Retina (tissue), 1 donor: ENCODE measurements at places on chromosomes 7 and 10.

- DNase-seq = no peak
Observed at GRCh38 chr10:85047979-85048378, 719.6 kb downstream of the CCSER2 start.

DNA sequence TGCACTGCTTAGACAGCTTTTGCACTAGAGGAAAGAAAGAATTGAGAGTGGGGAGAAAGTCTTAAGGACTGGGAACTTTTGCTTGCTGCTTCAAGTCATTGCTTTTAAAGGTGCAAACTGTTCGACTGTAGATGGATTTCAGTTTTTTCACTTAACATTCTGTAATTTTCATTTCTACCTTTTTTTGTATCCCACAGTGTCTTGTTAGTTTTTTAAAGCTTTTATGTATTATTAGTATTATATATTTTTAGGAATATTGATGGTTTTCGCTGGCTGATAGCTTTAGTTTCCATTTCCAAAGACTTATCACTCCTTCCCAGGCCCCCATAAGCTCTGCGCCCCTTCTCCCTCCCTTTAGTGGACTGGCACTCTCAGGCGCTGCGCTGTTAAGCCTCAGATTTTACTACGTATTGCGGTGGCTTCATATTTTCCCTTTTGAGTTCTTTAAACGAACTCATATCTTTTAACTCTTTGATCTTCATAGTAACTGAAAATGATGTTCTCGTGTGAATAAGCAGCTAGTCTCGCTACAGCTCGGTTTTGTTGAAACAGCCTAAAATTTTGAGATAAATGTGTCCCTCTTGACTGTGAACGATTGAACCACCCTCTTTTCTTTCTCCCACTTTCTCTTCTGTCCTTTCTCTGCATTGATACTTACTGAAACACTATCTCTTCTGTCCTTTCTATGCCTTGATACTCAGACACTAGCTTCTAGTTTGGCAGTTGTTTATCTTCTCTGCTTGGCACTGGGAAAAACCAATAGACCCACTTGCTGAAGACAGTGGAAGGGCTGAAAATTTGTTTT lies 2.5 kb upstream of the ETV1 start:
- no peak for DNase-seq

- peak; percentile 57 for DNase-seq
Observed at GRCh38 chr7:27201580-27202017, 1.7 kb upstream of the HOXA13 start.

DNA sequence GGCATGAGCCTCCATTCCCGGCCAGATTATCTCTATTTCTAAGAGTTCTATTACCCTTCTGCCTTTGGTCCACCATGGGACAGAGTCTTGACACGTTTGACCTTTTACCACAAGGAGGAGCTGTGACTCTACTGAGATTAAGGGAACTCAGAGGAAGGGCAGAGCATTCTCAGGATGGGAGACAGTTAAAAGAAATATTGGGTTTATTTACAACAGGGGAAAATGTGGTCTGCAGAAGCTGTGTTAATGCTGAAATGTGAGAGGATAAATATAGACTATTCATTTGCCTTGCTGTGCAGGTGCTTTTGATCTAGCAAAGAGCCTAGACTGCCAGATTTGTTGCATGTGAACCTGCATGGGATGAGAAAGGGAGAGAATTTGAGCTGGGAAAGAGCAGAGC lies 45.8 kb upstream of the PRSS58 start:
- DNase-seq = no peak

DNA sequence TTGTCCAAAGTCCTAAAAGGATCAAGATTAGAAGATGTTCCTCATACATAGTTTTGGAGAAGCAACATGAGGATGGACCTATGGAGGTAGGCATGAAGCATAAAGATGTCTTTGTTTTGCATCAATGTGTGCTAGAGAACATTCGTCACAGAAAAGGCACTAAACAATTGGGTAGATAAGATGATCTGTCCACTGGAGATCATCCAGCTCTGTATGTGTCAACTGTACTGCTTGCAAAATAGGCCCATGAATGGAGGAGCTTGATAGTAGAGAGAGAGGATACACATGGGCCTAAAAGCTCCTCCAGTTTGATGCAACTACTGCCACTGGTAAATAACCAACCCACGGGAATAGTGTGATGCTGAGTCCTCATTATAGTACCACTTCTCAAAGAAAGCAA lies 286.4 kb upstream of the HGF start:
- DNase-seq = no peak

DNA sequence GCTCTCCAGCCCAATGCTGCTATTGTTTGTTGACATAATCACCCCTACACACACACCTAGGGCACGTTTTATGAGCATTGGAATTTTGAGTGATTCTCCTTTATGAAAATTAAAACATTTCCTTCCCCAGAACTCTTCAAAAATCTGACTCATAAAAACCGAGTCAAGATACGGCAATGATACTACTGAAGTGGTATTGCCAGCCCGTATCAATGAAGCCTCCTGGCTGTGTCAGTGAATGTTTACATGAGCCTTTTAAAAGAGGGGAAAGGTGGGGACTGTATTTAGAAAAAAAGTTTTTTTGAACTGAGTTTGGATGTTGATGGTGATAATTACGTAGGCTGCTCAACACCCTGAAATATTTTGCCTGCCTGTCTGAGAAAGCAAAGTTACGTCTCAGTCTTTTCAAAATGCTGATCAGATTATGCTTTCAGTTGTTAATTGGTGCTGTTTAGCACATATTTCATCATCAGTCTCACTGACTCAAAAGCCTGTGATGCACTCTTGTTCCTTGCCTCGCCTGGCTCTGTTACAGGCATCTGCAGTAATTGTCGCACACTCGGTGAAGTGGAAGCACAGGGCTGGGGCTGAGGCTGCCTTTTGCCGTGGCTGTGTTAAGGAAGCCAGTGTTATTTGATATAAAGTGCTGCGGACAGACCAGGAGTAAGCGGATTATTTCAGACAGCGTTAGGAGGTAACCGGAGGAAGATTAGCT lies 157.4 kb upstream of the TCF7L2 start:
- DNase-seq = peak; percentile 75

DNA sequence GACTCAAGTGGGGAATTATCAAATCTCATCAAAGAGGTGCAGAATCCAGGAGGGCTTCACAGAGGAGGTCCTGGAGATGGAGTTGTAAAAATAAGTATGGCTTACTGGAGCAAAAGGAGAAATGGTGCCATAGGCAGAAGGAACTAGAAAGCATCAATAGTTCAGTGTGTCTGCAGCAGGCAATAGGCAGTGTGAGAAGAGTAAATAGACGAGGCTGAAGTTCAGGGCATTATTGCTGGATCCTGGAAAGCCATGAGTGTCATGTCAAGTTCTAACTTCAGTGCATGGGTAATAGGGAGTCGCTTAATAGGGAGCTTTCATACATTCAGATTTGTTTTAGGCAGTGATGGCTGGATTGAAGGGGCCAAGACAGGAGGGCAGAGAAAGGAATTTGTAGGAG lies 39.3 kb downstream of the CYP26A1 start:
- DNase-seq = no peak

DNA sequence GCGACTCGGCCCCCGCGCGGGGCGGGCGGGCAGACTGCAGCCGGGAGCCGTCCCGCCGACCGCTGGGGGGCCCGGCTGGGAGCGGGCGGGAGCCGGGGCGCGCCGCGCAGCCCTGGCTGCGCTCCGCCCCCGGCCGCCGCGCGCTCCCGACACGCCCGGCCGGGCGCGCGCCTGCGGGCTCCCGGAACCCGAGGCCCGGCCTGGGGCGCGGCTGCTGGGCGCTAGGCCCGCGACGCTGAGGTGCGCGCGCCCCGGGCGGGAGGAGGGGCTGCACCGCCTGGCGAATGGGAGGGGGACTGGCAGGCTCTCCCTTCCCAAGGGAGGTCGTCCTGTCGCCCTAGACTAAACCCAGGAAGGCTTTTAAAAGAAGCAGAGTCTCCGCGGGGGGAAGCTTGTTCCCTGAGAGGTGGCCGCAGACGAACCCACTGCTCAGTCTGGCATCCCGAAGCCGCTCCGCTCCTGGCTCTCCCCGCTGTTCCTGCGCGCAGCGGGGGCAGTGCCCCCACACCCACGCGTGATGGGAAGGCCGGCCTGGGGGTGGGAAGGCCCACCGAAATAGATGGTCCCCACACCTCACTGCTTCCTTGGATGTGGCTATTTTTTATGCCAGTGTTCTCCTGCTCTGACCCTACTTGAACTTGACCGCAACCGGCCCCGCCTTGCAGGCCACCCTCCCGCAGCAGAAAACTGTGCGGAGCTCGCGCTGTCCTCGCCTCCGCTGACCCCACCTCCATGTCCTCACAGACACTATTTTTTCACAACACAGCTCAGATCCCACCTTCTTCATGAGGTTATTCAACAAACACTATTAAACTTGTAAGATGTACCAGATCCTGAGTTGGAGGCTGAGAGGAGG lies at the start of gene VOPP1:
TSS of gene VOPP1 (minus strand) at position 125 of the 856 bp plus-strand sequence. CDS start 178 bp downstream, outside the sequence.
- DNase-seq = peak; percentile 91

- DNase-seq = no peak
Observed at GRCh38 chr7:151840088-151840910, 36.6 kb downstream of the PRKAG2 start.

- DNase-seq = no peak
Observed at GRCh38 chr10:100109670-100110069, 28.0 kb upstream of the CPN1 start.

- DNase-seq = peak; percentile 68
Observed at GRCh38 chr10:96512524-96513304, 1.0 kb downstream of the TLL2 start.

DNA sequence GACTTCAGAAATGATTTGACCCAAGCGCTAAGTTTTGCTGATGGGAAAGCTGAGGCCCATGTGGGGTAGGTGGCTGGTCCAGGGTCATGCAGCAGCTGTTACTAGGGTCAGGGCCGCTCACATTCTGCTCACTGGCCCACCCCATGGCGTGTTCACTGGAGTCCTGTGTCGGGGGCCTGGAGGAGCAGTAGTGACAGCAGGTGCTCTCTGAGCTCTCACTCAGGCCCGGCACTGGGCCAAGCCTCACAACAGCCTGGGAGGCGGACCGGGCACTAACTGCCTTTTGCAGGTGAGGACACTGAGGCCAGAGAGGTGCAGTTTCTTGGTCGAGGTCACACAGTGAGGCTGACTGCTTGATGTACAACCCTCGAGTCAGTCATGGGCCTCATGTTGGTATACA lies 82.7 kb downstream of the GLRX3 start:
- DNase-seq = no peak

GRCh38 chr7:149459540-149460452 lies 1.1 kb downstream of the ZNF777 start:
- DNase-seq = peak; percentile 34

- no peak for DNase-seq
Observed at GRCh38 chr7:44210107-44210506, 9.3 kb downstream of the YKT6 start.

DNA sequence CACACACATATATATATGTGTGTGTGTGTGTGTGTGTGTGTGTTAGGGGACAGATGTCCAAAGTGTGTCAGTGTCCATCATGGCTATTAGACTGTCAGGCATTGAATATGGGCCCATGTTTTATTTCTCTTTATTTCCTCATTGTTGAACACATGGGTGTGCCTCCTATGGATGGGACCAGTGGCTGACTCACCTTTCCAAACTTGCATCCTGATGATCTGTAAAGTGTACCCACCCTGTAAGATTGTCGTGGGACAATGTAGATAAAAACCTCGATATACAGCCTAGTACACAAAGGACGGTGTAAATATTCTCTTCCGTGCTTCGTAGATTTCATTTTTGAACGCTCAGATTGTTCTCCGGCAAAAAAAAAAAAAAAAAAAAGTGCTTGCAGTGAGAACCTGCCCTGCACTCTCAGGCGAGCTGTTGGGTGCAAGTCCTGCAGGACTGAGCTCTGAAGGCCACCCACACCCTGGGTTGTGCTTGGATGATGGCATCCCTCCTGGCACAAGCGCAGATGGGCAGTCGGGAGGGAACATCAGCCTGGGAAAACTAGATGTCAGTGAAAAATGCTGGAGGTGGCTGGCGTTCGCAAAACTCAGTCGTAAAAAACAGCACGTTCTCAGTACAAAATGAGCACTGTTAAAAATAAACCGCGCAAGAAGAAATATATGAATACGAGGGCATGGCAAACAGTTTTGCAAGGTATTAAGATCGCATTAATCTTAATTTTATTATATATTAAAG lies 166.9 kb downstream of the CUX1 start:
- DNase-seq = no peak

DNA sequence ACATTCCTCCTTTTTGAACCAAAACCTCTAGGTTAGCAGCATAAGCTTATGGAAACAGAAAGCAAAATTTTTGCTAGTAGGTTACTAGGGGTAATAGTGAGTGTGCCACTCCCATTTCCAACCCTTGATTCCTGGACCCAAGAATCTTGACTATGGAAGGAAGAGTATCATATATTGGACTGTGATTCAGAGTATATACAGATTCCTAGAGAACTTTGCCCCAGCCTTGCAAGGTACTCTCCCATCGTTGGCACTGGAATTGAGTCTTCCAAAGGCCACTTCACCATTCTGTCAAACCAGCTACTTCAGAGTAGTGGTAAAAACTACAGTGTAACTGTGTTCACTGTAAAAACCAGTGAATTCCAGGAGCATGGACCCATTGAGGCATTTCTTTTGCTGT lies 69.4 kb downstream of the LRRC17 start:
- no peak for DNase-seq

GRCh38 chr10:132707121-132707775 lies 78.7 kb downstream of the NKX6-2 start:
- no peak for DNase-seq

DNA sequence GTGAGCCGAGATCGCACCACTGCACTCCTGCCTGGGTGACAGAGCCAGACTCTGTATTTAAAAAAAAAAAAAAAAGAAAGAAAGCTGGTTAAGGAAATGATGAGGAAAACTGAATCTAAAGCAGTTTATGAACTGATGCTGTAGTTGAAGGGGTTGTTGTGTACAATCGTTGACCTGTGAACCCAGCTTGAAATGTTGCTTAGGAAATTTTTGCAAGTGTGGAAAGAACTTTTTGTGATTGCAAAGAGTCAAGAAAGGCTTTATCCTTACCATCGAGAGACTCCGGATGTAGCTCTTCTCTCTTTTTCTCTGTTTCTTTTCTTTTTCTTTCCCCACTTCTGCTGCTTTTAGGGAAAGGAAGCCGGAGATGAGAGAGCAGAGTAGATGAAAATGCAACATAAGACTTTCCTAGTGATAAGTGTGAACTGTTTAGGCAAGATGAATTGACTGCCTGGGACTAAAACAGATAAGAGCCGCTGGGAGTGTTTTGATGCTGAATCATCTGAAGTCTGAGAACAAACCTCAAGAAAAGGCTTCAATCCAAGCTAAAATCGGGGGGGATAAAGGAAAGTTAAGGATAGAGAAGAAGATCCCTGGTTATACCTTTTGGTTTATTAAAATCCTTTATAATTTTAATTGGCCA lies 69.0 kb downstream of the TAF3 start:
- no peak for DNase-seq
